ENCODE measurements at places on chromosomes 3 and 15.

GRCh38 chr3:100087198-100087597, 27.1 kb downstream of the FILIP1L start:
- peak; percentile 85 for DNase-seq

DNA sequence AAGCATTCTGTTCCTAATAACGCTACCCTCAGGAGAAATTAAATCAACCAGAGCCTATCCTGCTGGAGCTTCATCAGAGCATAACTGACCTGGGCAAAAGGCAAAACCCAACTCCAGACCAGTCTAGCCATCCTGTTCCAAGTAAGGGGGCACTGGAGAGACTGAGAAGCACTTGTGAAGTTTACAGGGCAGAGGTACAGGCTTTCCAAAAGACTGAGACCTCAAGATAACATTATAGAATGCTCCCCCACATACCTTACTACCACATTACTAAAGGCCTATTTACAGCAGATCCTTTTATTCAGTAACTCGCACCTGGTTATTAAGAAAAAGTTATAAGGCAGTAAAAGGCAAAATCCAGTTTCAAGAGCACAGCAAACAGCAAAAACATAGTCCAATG, 35.5 kb downstream of the RFX7 start:
- DNase-seq: no peak

DNA sequence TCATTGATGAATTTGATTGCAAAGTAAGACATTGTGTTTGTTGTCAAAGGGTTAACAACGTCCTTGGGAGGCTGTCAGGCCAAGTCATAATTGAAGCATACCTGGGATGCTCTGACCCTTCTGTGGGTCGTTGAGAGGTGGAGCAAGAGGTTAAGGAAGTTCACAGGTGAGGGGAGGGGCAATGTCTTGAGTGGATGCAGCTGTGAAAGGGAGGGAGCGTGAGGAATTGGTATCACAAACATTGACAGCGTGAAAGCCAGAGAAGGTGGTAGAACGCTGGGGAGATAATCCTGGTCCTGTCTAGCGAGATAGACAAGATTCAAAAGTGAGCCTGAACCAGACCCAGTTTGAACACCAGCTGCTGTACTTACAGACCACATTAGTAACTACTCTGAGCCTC, 79.4 kb downstream of the HES1 start:
- no peak for DNase-seq

DNA sequence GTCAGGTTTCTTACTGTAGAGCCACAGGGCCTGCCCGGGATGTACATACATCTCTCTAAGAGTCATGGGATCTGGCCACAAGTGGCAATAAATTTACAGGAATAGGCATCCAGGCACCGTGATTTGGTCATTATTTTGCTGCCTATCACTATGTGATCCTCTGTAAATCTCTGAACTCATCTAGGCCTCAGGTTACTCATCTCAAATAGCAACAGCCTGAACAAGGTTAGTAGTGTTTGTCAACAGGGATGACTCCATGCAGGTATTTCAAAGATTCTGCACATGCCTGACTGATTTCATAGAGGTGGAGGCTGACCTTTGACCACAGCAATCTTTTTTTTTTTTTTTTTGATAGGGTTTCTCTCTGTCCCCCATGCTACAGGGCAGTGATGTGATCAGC, 88.8 kb upstream of the TBL1XR1 start:
- no peak for DNase-seq

DNA sequence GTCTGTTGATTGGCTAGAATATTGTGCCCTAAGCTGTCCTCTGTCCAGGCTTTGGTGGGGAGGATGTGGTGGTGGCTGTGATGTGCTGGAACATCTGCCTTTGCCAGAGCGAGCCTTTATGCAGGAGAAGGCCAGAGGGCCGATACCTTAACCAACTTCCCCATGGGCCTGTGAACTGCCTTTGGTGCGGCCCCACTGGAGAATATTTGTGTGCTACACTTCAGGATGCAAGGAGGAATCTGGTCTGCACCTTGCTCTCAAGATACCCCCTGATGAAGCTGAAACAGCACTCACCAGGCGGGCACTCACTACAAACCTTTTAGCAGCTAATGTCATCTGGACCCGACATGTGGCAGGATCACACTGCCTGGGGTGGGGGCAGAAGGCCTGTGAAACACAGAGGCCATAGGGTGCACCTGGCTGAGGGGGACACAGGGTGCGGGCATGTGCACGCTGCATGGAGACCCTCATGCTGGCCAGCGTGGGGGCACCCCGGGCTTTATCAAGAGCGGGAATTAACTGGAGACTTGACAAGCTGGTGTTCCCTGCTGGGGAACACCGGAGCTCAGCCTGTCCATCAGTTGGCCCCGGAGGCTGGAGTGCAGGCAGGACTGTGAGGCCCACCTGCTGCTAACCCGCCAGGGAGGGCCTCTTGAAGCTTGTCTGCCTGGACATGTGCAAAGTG, 16.4 kb downstream of the PRR23E start:
- DNase-seq: no peak

DNA sequence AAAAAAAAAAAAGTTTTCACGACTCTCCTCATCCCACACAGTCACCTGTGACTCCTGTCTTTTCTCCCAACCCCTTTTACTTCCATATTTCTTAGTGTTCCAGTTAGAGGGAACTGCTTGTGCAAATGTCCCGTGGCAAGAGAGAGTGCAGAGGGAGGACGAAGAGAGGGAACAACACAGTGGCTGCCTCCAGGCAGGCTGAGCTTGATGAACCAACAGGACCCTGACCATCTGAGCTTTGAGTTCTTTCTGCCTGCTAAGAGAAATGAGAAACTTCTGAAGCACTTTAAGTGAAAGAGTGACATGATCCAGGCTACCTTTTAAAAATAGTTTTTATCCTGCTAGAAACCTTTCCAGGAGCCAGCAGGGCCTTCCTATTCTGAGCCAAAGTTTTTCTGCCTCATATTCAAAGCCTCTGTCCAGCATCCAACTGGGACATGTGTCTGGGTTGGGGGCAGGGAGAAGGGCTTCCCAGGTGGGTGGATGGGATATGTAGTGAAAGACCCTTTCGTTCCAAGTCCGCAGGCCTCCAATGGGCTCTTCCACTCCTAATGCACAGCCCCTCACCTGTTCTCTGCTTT, 239.9 kb downstream of the OPA1 start:
- DNase-seq: no peak

GRCh38 chr3:86229086-86229774, 761.7 kb downstream of the VGLL3 start:
- no peak for DNase-seq

DNA sequence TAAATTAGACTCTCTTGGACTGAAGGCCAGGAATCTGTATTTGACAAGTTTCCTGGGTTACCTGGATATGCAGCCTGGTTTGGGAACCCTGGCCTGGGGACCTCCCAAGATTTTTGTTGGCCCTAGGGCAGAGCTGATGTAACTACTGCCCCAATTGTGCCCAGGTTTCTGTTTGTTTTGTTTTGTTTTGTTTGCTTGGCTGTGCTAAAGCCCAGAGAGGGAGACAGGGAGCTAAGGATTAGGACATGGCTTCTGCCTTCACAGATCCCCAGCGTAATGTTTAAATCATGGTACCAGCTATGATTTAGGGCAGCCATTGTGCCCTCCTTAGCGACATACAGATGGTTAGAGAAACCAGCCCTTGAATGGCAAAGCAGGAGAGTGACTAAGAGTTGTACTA, 47.6 kb downstream of the ABHD5 start:
- no peak for DNase-seq

DNA sequence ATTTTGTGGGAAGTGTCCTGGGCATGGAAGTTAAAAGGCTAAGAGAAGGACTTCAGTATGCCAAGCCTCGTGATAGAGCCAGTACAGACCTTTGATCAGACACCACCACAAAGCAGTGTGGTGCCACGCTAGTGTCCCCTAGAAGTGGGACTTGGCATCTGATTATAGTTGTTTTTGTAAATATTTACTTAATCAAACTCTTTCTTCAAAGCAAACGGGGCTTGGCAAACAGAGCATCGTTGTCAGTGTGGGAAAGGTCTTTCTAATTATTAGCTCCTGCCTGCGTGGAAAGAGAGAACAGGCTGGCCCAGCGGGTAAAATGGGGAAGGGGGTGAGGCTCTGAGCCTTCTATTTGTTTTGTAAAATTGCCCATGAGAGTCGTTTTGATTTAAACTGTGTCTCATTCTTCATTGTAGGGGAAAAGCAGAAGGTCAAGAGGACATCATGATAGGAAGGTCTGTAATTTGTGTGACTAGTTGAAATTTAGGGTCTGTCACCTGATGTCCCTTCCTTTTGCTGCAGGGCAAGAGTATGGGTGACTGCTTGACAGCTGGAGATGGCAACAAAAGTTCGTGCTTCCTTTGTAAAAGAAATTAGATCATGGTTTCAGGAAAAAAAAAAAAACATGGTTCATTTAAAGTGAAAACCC, 105.0 kb downstream of the IQCH start:
- DNase-seq: no peak

DNA sequence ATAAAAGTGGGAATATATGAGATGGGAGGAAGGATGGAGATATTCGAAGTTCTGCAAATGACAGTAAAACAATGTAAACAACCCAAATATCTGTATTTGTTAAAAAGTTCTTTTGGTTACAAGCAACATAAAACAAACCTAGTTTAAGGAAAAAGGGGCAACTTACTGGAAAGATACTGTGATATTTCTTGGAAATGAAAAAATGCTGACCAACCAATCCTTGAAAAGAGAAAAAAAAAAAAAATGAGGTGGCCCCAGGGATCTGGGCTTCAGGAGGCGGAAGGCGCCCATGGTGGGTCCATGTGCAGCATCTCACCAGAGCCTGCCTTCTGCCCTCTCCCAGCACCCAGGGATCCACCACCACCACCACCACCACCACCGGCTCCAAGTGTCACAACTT, 59.1 kb downstream of the VGLL4 start:
- no peak for DNase-seq

DNA sequence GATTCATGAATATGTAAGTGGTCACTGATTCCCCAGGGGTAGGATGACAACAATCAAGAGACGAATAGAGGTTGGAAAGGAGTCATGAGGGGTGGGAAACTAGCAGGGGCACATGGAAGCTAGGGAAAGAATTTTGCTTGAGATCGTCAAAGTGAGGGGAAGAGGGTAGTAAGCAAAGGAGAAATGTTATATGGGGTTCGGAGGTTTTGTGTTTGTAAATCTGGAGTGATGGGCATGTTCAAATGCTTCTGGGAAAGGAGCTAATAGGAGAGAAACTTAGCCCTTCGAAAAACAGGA, 7.9 kb downstream of the RPL14 start:
- DNase-seq: no peak
